ENCODE measurements at places on chromosomes 11 and 22.

GRCh38 chr22:43869799-43870198 lies 7.5 kb upstream of the SULT4A1 start:
- DNase-seq, result no peak

GRCh38 chr11:22640862-22641261 lies 15.2 kb upstream of the FANCF start:
- DNase-seq, result no peak

DNA sequence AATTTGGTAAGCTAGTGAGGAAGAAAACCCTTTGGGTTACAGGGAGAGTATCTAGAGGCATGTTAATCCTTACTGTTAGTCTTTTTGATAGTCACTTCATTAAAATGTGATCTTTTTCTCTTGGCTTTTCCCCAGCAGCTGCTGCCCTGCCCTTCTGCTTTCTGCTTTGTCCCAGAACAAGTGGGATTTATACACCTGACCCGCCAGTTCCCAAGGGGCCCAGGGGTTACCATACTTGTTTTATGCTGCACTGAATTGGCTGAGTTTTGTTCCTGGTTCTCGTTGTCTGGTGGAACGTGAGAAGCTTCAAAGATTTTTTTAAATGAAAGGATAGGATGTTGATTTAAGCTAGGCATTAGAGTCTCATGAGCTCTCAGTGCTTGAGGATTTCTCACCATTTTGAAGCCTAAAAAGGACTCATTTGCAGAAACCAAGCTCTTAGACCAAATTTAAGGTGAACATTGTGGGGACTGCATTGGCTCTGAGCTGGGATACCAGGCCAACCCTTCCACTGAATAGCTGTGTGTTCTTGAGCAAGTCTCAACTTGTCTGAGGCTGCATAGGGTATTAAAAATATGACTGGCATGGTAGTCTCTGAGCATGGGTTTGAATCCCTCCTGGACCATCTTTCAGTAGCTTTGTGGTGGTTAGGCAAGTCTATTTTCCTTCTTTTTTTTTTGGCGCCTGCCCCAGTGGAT lies 6.6 kb downstream of the LIMK2 start:
- no peak for DNase-seq

DNA sequence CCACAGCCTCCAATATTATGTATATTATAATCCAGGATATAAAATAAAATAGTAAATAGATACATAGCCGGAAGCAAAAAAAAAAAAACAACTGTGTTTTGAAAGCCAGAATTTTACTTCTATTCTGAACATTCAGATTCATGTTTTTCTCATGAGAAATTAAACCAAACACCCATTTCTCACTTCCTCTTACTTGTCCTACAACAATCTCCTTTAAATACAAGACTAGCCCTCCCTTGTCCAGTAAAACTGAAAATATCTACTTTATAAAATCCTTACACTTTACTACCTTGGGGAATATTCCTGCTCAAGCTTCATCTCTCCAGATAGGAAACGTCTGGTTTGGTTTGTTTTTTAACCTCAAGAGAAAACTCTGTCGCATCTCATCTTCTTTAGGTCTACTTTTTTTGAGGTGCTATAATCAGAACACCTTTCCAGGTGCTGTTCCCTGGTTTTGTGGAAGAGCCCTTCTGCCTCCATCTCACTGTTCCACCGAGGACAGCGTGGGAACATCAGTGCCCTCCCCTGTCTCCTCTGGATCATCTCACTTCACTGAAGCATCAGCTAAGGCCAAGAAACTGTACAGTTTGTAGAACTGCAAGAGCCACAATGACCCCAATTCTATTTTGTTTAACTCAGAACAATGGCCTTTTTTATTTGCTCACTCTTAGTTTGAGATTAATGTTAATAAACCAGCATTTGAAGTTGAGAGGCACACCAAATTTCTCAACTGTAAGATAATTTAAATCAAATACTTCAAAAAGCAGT lies 82.0 kb upstream of the ARHGAP32 start:
- no peak for DNase-seq

GRCh38 chr11:68341557-68342458 lies 29.4 kb downstream of the LRP5 start:
- no peak for DNase-seq

DNA sequence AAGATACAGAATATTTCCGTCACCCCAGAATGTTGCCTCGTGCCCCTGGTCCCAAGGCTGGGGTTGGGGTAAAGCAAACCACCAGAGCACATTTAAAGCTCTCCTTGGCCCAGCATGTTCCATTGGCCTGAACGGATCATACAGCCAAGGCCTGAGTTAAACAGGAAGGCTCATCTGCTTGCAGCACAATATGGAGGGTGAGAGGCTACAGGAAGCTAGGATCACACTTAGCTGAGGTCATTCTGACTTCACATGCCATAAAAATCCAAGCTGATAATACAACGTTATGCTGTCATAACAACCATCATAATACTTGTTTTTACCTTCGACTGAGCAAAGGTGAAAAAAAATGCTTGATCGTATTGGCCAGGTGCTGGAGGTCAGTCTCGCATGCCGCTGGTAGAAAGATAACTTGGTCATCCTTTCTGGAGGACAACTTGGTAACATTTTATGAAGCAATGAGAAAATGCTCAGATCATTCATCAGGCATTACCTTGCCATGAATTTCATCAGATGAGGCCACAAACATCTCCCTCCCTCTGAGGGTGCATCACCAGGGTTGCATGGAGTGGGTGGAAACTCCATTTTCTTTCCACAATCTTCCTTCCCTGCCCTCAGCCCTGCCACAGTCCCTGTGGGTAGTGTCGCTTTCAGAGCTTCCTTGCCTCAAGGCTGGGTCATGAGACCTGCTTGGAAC lies 31.9 kb upstream of the RTL6 start:
- no peak for DNase-seq

DNA sequence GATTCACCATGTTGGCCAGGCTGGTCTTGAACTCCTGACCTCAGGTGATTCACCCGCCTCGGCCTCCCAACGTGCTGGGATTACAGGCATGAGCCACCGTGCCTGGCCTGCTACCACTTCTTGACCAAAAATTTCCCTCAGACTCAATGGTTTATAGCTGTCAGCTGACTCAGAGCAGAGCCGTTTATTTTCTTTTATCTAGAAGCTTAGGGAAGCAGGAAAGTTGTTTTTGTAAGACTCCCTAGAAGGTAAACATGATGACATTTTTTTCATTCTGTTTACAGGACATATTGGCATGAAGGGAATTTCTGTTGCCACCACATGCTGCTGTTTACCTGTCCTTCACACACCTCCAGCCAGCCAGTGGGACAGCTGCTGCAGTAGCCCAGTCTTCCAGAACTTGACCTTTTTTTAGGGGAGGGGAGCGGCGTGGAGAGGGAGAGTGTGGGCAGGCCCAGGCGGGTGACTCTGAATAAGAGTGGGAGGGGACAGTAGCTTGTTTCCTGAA lies 56.1 kb upstream of the PTPRJ start:
- DNase-seq, result no peak

DNA sequence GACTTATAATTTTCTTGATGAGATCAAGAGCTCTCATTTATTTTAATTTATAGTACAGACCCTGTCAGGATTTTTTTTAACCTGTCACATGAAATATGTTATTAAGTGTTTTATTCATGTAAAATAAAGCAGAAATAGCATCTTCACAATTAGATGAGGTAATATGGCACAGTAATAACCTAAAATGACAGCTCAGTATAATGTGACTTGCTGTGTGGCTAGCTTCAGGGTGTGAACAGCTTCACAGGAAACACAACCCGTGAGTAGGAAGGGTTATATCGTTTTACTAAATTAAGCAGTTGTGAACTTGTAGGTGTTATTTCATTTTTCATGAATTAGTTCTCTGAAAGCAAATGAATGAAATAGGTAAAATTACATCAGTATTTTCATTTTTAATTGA lies 366.9 kb upstream of the CHORDC1 start:
- DNase-seq, result no peak

DNA sequence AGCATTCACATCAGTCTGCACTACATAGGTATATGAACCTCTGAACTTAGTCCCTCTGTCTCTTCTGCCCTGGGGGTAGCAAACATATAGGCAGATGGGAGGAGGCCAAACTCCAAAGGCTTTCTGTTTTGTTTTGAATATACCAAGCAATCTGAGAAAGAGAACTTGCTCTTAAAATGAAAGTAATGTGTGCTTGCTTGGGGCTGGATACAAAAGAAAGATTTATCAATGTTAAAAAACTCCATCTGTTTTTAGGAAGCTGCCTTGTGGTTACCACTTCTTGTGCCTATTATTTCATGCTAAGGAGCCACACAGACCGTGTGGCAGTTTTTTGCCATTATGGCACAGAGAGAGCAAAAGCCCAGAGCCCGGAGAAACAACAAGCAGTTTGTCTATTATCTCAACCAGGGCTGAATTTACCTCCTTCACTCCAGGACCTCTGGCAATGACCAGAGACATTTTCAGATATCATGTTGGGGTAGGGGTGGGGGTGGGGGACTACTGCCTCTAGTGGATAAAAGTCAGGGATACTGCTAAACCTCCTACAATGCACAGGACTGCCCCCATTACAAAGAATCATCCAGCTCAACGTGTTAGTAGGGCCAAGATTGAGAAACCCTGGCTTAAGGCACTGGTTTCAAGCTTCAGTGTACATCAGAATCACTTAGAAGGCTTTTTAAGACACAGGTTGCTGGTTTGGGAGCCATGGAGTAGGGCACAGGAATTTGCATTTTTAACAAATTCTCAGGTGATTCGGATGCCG lies 124.2 kb downstream of the APIP start:
- DNase-seq, result no peak

DNA sequence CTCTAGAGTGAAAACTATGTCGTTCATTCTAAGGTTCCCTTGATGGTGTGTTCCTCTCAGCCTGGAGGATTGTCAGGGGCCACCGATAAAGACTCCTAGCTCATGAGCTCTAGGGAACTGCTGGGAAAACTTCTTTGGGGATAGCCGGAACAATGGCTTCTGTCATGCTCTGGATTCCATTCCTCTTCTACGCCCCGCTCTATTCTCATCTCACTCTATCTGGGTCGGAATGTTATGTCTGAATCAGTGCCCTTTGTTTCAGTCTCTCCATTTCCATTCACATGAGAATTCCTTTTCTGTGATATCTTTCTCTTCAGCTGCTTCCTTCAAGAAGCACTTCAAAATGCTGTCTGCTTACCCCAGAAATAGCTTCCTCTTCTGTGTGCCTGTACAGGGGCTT lies 16.9 kb upstream of the SLCO2B1 start:
- no peak for DNase-seq

GRCh38 chr11:1167751-1168231 lies 10.0 kb downstream of the MUC5AC start:
- no peak for DNase-seq

DNA sequence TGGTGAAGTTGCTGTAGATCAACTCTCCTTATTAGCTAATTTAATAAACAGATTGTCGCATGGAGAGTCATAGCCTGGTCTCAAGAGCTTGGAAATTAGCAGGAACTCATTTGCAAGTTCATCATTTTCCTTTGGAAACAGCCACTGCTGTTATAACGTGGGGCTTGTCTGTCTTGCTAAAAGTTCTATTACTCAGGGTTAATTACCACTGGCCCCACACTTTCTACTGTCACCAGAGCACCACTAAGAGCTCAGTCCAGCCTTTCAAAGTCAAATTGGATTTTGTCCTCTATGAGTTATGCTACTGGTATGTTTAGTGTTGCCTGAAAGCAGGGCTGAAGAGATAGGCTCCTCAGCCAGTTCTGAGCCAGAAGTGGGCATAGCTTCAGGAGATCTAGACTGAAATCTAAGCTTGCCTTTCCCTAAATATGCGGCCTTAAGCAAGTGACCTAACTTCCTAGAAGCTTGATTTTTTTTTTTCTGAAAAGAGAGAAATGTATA lies 292.2 kb downstream of the INSC start:
- DNase-seq, result no peak

- DNase-seq, result no peak
Measured at GRCh38 chr11:1934335-1935155, 12.6 kb upstream of the MRPL23 start.

- DNase-seq, result no peak
Measured at GRCh38 chr11:11454671-11455223, 101.7 kb upstream of the CSNK2A3 start.

GRCh38 chr11:21659961-21660360 lies 532.9 kb upstream of the ANO5 start:
- no peak for DNase-seq
